ENCODE measurements at places on chromosomes 13 and 19.

- DNase-seq: no peak
These were observed 334.8 kb upstream of the OBI1 start for GRCh38 chr13:78993792-78994191.

GRCh38 chr19:39363901-39364457 lies 21.8 kb downstream of the SAMD4B start:
- peak; percentile 42 for DNase-seq

DNA sequence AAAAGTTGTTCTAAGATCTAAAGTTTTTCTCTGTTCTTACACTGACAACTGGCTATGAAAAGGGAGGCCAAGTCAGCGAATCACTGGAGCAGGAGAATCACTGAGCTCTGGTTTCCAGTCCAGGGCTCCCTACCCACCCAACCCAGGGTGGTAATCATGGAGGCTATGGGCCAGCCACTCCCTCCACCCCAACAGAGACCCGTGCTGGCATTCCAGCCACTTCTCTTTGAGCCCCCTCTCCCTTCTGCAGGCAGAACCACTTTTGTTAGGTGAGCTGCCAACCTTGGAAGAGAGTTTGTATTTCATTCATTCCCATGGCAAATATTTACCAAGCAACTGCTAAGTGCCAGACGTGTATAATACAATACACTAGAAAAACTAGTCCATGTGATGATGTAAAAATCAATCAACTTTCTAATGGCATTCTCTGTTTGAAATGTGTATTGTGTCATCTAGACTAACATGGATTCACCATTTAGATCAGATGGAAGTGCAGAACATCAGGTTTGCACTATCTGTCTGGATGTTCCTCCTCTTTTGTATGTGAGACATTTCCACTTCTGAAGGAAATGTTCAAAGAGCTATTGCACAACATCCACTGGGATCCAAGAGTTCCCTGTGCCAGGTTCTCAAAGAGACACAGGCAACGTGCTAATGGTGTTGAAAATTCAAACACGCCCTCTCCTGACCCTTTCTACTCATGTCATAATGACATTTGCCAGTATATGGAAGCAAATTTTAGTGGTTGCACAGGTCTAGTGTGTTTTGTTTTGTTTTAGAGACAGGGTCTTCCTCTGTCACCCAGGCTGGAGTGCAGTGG lies 5.3 kb downstream of the MLNR start:
- DNase-seq: no peak

GRCh38 chr13:33125821-33126570 lies 109.8 kb downstream of the KL start:
- peak; percentile 93 for DNase-seq

DNA sequence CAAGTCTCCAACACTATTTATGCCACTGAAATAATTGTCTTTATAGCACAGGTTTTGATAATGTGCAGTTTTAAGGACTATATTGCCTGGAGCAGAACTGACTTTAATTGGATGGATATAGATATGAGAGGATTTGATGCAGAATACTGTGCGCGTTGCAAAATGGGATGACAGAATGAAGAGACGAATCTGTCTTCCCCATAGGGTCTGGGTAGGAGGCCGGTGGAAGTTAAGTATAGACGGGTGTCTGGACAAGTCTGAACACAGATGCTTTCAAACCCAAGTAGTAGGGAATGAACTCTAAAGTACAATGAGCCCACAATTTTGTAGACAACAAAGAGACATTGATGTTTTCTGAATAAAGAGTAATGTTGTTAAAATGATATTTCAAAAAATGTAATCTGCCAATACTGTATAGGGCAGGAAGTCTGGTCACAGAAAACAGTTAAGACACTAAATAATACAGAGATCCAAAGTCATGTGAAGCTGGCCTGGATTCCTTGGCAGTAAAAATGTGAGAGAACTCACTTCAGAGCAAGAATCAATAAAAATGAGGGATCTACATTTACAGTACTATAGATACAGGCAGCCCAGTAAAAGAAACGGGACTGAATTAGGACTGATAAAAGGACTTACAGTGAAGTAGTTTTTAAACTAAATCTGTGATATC lies 125.5 kb downstream of the ENOX1 start:
- DNase-seq: no peak

DNA sequence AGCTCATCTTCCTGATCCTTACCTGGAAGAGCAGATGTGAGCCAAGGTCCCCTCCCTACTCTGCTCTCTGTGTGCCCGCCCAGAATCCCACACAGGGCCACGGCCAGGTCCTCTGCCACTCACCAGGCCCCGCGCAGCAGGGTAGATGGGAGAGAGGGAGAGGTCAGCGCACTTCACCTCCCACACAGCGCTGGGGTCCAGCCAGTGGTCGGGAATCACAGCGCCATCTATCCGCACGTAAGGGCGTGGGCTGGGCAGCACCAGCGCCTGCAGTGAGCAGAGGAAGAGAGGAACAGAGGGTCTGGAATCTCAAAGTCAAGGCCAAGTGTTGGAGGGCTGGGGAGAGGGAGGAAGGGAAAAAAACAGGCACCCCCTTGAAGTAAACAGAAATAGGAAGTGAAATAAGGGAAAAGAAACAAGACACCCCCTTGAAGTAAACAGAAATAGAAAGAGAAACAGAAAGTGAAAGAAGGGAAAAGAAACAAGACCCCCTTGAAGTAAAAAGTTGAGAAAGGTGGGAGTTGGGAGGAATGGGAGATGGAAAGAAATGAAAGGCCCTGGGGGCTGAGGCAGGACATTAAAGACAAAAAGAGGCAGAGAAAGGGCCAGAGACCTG lies 7.0 kb upstream of the PLA2G4C start:
- no peak for DNase-seq

DNA sequence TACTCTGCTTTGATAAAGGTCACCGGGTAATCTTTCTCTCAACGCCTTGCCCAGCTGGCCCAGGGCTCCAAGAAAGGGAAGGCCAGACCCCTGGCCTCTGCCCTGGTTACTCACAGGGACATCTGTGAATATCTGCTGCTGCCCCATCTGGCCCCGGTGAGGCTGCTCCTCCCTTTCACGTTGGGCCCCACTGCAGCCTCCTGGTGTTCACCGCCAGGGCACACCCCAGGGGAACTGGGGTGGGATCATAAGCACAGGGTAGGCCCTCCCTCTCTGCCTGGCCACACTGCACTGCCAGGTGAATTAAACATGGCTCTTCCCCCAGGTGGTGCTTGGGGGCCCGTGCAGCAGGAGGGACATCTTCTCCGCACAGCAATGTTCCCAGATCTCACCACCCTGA lies 12.7 kb downstream of the LAIR1 start:
- no peak for DNase-seq

- no peak for DNase-seq
These were observed 310.8 kb upstream of the KLF12 start for GRCh38 chr13:74444864-74445479.

DNA sequence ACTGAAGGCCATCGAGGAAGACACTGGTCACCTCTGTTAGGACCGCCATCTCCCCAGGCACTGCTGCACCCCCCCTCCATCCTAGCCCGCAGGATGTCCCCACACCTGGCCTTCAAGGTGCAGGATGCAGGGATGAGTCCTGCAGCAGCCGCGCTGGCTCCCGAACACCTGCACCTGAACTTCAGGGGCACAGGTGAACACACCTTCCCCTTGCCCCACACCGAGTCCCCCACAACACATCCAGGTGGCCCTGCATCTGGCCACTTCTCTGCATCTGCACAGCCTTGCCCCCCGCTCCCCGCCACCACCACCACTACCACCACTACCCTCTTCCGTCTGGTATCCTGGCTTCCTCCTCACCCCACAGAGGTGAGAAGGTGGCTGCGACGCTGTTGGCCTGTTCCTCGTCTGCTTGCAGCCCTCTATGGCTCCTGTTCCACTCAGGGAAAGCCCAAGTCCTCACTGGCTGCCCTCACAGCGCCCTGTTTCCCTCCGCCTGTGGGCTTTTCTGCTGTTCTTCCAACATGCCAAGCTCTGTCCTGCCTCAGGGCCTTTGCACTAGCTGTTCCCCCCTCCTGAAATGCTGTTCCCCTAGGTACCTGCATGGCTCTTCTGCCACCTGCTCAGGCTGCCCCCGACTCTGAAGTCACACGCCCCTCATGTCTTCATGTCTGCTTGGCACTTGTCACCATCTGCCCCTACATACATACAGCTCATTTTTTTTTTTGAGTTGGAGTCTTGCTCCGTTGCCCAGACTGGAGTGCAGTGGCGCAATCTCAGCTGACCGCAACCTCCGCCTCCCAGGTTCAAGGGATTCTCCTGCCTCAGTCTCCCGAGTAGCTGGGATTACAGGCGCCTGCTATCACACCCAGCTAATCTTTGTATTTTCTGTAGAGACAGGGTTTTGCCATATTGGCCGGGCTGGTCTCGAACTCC lies 1.4 kb upstream of the CERS1 start:
- no peak for DNase-seq

DNA sequence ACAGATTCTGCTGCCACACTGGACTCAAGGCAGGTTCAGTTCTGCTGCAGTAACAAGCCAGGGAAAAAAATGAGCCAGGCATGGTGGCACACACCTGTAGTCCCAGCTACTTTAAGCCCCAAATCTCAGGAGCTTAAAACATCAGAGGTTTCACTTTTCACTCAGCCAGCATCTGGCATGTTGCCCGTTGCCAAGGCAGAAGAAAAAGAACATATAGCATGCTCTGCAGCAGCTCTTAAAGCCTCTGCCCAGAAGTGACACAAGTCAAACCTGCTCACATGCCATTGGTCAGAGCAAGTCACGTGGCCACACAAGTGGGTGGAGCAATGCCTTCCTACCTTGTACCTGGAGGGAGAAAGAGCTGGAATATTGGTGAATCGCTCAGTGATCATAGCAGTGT lies 14.7 kb upstream of the ADGRE5 start:
- DNase-seq: peak; percentile 43

DNA sequence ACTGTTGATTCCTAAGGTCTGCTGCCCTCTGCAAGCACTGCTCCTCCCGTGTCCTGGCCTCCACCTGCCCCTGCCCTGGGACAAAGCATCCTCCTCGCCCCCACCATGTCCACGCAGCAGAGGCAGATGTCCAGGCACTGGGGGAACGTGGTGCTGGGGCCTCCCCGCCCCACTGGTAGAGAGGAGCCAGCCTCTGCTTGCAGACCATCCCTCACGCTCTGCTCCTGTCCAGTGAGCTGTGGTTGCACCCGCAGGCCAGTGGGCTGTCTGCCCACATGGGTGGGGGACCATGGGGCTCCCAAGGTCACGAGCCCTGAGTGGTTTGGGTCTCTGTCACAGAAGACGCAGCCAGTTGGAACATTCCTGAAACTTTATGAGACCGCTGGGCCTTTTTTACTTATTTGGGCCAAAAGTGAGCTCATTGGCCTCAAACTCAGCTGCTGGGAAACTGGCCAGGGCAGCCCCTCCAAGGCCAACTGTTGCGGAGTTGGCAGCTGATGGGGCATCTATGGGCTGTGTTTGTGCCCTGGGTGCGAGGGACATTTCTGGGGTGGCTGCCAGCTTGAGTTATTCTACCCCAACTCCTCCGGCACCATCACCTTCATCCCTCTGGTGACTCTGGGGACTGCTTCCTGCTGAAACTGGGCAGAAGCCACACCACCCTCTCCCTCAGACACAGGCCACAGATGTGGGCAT lies 64.8 kb upstream of the F7 start:
- no peak for DNase-seq

DNA sequence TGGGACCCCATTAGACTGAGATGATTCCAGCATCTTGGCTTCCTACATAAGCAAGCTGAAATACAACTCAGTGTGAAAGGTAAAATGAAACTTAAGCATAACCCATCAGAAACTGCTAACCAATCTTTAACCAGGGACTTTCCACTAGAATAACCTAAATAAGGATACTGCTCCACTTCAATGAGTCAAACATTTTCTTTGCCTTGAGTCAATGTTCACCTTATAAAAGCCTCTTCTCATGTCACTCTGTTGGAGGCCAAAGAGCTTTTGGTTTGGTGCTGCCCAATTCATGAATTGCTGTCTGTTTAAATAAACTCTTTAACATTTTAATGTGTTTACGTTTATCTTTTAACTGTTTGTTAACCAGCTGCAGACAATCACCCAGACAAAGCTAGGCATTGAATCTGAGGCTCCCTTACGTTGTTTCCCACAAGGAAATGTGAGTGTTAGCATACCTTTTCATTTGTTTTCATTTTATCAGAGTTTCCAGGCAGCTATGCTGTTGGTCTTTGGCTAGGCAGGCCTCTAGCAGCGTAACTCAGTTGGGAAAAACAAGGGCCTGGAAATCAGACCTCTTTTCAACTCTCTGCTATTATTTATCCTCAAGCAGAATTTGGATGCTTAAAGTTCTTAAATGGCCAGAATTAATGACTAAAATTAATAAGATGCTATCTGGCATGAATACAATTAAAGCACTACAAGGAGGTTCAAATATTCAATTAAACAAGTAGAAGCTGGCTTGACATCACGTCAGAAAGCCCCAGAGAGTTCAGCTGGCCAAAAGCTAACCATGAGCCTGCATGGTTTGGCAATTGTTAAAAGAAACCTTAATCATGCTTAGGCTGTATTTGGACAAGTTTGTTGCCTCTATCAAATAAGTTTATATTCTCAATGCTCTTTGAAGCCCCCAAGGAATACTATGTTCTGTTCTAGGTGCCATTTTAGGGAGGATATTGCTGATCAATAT lies 200.2 kb downstream of the DCLK1 start:
- DNase-seq: no peak

DNA sequence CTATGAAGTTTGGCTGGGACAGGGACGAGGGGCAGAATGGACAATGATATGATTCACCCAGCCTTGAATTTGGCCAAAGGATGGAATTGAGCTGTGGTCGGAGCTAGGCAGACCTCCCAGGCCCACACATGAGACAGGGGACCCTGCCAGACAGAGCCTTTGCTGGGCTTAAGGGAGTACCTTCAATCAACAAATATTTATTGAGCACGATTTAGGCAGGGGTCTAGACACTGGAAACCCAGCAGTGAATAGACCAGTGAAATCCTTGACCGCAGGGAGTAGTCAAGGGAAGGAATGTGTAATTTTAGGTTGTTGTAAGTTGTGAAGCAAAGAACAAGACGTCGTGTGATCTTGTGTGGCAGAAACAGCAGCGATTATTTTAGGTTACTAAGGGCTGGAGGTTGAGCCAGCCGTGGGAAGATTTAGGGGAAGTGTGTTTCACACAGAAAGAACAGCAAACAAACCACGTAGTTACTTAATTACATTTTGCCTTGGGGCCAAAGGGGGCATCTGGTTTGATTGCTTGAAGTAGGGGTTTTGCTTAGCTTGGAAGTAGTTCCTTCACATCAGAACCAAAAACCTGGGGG lies 16.9 kb upstream of the AP1M2 start:
- DNase-seq: no peak

GRCh38 chr13:54953786-54954185 lies 1925.2 kb downstream of the OLFM4 start:
- no peak for DNase-seq

DNA sequence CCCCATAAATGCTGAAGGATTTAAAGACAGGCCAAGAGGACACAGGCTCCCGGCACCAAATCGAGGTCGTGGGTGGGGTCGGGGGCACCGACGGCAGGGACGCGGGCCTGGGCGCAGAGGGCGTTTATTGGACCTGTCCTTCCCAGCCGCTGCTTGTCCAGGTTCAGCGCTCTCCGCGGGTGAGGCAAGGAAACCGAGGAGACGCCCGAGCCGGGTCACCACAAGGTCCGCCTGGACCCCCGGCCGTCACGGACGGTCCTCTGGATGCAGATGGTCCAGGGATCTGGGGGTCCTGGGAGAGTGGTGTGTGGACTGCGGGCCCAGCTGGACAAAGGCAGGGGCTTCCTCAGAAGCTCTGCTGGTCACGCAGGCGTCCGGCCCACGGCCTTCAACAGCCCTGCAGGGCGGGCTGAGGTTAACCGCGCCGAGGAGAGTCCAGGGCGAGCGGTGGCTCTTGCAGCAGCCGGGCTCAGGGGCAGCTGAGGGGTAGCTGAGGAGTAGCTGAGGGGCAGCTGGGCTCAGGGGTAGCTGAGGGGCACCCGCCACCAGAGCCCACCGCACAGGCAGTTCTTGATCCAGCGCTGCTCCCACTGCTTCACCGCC lies 8.5 kb downstream of the CFD start:
- no peak for DNase-seq

- DNase-seq: no peak
These were observed 917 bp downstream of the SPC24 start for GRCh38 chr19:11154683-11155047.
